Glutamatergic neuron (in vitro differentiated cells): ENCODE measurements at places on chromosomes 1 and 21. TPM values are rescaled to one million over a fixed set of nuclear protein-coding genes. Genes with fewer than 3 reads are reported as not detected.

- no peak for DNase-seq
Measured at GRCh38 chr1:223087291-223088255, 55.5 kb downstream of the TLR5 start.

GRCh38 chr1:218851586-218851985 lies 322.1 kb upstream of the LYPLAL1 start:
- DNase-seq, result no peak

GRCh38 chr1:30384286-30385245 lies 338.8 kb downstream of the MATN1 start:
- DNase-seq, result no peak

DNA sequence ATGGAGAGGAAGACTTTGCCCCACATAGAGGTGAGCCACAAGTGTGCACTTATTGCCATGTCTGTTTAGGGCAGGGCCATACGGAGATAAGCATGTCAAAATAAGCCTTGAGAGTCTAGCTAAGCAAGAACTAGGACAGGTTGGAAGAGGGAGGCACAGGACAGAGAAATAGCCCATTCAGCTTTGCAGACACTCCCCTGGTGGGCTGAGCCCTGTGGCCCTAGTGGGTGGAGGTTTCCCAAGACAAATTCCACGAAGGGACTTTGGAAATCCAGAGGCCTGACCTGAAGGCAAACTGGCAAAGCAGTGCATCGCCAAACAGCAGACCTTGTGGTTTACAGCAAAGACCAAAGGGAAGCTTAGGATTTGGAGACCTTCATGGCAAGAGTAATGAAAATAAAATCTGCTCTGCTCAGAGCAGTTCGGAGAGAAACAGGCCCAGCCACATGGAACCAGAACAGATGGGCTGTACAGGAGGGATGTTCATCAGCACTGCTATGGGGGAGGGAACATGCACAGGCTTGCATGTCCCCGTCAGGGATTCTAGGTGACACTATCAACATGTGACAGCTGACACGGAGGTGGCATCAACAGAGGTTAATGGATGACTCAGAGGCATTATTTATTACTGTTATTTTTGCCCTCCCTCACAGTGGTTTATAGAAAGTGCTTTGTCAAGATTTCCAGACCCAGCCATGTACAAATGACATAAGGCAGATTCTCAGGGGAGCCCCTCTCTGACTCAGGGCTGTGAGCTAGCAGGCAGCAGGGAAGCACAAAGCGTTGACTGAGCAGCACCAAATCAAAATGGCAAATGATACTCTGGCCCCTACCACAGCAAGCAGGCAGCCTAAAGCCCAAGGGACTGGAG lies 90.1 kb upstream of the IRF2BP2 start:
- peak; percentile 69 for DNase-seq

DNA sequence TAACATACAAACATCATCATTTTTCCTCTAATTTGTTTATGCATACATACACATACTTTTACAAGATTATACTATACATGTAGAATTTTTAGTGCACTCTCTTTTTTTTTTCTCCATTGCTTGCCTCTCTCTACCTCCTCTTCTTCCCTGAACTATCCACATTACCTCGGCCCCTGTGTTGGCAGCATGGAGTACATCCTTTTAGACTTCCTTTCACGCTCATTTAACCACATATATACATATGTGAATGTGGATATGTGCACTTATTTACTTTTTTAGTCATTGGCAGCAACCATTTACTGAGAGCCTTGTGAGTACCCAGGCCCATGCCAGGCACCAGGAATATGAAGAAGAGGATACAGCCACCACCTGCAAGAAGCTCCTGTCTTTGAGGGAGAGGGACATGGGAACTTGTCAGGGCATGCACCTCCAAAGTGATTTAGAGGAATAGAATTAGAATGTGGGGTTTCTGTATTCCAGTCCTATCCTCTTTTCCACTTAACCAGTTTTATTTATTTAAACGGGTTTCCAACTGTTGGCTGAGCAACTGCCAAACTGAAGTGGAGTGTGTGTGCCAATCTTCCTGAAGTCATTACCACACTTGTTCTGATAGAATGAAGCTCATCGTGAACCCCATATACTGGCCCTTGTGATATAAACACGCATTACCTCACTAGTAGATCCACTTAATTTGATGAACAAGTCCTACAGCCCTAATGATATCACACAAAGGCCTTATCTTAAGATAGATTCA lies 212.6 kb downstream of the TNR start:
- DNase-seq, result no peak

DNA sequence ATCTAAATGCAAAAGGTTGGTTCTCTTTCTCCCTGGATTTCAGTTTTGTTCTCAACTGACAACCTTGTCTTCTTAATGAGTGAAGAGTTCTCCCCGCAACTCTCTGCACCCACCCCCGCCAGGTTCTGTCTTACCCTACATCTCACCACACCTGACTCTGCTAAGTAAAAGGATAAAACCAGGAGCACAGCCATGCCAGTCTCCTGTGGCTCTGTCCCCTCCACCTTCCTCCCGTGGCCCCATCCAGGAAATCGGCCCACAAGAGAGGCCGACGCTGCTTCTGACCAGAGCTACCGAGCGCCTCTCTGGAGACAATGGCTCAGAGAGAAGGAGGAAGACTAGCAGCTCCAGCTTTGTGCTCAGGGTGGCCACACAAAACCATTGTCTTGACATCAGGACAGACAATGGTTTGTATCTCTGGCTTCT lies 72.2 kb downstream of the PLEKHA6 start:
- DNase-seq, result no peak

GRCh38 chr21:45591619-45592207 lies 49.5 kb upstream of the SLC19A1 start:
- DNase-seq, result no peak

DNA sequence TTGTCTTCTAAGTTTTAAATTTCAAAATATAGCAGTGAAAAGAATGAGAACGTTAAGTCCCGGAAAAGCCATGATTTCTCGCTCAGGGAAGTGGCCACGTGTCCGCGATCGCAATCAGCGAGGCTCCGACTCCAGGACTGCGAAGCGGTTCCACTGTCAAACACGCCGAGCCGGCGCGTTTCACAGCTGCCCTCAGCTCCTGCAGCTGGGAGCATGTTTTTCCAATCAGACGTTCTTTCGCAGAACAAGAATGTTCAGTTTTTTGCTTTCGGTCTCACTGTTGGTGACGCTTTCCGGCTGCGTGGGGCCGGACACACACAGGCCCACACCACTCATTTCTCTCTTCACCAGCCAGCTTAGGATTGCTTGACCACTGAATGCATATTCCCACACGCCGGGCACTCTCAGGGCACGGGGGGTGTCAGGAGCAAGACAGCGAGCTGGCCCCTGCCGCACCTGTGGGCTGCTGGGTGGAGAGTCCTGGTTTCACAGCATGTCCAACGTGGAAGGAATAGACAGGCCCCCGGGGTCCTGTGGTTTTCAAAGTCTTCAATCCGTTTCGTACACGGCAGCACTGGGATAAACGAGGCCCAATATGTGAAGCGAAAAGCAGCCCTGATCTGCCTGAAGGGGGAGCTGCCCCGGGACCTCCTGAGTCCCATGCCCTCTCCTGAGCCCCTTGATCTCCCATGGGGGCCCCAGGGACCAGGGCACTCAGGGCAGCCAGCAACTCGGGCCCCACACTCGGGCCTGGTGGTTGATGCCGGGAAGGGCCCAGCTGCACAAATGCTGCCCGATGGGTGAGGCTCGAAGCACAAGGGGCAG lies 47.3 kb upstream of the COL18A1 start:
- no peak for DNase-seq

- no peak for DNase-seq
Measured at GRCh38 chr1:183080406-183080805, 57.2 kb downstream of the LAMC1 start.

DNA sequence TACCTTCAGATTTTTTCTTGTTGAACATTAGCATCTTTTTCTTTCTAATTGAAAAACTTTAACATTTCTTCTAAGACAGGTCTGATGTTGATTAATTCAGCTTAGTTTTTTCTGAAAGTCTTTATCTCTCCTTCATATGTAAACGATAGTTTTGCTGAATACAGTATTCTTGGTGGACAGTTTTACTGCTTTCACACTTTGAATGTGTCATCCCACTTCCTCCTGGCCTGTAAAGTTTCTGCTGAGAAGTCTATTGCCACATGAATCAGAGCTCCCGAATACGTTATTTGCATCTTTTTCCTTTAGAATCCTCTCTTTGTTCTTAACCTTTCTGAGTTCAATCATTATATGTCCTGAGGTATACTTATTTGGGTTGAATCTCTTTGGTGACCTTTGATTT lies 344.2 kb downstream of the OLFM3 start:
- no peak for DNase-seq

GRCh38 chr1:207261971-207262370 lies 59.5 kb upstream of the CD55 start:
- DNase-seq, result no peak

GRCh38 chr1:243705585-243705984 lies 144.5 kb downstream of the AKT3 start:
- DNase-seq, result no peak

DNA sequence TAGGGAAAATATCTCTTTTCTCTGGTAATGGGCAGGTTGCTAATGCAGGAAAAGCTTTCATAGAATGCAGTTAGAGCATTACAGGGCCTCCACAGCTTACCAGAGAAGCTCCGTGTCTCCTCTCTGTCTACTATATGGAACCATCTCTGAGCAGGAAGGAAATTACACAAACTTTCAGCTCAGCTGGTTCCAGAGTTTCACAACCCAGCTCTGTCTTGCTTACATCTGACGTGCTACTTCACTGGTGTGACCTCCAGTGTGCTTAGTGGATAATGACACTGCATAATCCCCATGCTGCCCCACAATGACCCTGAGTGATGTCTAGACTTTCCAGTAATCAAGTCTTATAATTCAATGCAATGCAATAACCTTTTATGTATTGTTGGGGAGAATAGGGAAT lies 4.3 kb upstream of the FGGY start:
- DNase-seq, result no peak

DNA sequence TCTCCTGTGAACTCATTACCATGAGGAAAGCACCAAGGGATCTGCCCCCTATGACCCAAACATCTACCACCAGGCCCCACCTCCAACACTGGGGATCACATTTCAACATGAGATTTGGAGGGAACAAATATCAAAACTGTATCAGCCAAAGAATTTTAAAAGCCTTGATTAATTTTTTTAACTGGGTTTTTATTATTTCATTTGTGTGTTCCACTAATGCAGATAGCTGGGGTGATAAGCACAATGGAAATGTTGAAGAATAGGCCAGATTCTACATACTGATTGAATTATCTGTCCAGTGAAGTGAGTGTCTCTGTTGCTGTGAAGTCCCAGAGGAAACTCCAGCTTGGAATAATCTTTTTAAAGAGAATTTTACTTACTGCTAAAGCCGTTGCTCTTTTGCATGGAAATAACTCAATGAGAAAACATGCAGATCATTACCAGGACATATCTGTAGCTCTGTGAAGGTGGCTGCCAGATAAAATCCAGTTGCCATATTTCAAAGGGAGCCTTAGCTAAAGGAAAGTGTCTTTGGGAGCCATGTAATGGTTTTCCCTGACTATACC lies 44.4 kb upstream of the DHCR24 start:
- DNase-seq, result no peak

DNA sequence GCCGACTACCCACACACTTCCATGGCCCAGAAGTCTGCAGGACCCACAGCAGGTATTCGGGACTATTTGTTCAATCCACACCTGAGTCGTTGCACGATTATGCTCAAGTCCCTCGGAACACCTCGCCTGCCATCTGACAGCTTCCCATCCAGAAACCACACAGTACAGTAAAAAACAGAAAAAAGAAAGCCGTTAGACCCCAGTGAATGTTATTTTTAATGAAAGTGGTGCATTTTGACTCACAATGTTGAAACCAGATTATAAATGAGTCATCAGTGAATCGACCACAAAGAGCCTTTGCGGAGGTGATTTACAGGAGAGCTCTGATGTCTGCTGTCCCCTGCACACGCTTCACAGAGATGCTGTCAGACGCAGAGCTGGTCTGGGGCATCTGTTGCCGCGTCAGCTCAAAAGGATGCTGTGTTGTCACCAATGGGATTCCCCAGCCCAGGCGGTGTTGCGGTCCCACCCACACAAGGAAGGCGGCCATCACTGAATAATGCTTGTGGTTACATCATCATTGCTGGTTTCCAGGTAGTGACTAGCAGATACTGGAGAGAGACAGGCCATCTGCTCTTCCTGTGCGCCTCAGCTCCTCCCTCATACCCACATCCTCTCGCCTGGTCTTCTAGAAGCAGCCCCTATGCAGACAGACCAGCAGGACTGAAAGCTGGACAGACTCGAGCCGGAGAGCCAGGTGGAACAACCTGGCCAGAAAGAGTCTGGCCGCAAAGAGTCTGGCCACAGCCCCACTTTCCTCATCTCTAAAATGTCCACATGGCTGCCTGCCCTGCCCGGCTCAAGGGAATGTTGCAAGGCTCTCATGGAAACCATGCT lies 116.8 kb downstream of the TOMM20 start:
- peak; percentile 70 for DNase-seq

- no peak for DNase-seq
Measured at GRCh38 chr1:235885655-235886262, 19.1 kb upstream of the LYST start.

- no peak for DNase-seq
Measured at GRCh38 chr1:162859191-162859590, 1.8 kb downstream of the CCDC190 start.

- no peak for DNase-seq
Measured at GRCh38 chr1:188669728-188670382, 1807.8 kb downstream of the BRINP3 start.

DNA sequence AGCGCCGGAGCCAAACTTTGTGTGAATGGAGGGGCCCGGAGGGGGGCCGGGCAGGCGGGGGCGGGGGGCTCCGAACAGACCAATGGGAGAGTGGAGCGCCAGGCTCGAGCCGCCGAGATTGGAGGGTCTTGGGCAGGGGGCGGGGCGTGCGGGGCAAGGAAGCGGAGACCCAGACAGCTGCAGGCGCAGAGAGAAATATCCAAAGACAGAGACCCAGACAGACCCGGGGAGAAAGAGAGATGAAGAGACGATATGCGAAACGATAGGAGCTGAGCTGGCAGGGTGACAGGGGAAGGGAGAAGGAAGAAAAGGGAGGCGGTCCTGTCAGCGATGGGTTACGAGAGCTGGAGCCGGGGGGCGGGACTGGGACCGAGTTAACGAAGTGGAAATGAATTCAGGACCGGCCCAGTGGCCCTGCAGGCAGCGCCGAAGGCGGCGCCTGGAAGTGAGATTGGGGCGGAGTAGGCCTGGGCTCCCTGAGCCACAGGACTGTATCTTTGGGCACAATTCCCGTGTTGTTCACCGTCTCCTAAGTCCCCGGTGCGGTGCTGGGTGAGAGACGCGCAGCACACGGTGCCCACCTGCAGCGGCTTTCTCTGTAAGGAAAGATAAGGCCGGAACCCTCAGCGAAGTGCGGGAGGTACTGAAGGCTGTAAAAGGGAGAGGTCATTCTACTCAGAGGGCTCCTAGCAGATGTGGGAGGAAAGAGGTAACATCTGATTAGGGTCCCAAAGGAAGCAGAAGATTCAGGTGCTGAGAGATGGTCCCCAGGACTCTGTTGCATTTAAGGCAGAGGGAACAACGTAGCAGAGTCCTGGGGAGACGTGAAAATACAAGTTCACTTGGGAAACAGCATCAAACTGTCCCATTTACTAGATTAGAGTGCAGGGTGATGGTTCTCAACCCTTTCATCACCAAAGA lies 543 bp upstream of the KCNJ10 start:
- peak; percentile 90 for DNase-seq

The MSTO1 gene
- 55.7 TPM for total RNA-seq

The CFHR1 gene
- not detected for total RNA-seq

The TBX19 gene
- total RNA-seq, result 0.78 TPM

The BNIPL gene
- total RNA-seq, result 1.4 TPM

The UBL4B gene
- not detected for total RNA-seq

The ANGPTL3 gene
- not detected for total RNA-seq

The LCE2C gene
- not detected for total RNA-seq

The SFPQ gene
- 458 TPM for total RNA-seq

The RORC gene
- total RNA-seq, result not detected

The CD53 gene
- not detected for total RNA-seq

The CHAF1B gene
- 2.0 TPM for total RNA-seq

The WLS gene
- total RNA-seq, result 1.5 TPM

The ILDR2 gene
- 0.56 TPM for total RNA-seq
